ENCODE measurements at places on chromosomes 2 and 18.

- DNase-seq: no peak
Observed at GRCh38 chr18:62486290-62486964, 36.4 kb upstream of the ZCCHC2 start.

DNA sequence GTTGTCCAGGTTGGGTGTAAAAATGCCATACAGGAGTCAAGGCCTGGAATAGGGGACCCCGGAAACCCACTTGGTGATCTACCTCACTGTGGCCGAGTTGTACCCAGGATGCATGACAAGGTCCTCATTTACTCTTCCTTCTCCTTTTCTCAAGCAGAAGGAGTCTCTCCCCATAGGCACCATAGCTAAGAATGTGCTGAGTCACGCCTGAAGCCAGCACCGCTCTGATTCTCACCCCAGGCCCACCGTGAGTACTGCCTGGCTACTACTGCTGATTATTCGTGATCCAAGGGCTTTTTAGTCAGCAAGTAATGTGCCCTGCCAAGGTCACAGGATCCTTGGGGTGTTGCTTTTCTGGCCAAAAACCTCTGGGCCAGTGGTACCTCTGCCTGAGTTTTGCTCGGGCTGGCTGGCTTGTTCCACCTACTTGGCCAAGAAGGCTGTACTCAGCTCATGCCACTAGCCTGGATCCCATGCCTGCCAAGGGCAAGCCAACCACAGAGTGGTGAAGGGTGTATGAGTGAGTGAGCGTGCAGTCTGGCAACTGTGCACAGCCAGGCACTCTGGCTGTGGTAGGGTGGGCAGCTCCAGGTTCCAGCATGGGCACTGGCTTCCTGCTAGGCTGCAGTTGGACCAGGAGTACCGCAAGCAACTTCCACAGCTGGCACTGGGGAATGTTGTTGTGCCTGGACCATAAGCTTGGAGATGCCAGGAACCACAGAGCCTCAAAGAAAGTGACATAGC is 650.1 kb upstream of the VRK2 start:
- no peak for DNase-seq

DNA sequence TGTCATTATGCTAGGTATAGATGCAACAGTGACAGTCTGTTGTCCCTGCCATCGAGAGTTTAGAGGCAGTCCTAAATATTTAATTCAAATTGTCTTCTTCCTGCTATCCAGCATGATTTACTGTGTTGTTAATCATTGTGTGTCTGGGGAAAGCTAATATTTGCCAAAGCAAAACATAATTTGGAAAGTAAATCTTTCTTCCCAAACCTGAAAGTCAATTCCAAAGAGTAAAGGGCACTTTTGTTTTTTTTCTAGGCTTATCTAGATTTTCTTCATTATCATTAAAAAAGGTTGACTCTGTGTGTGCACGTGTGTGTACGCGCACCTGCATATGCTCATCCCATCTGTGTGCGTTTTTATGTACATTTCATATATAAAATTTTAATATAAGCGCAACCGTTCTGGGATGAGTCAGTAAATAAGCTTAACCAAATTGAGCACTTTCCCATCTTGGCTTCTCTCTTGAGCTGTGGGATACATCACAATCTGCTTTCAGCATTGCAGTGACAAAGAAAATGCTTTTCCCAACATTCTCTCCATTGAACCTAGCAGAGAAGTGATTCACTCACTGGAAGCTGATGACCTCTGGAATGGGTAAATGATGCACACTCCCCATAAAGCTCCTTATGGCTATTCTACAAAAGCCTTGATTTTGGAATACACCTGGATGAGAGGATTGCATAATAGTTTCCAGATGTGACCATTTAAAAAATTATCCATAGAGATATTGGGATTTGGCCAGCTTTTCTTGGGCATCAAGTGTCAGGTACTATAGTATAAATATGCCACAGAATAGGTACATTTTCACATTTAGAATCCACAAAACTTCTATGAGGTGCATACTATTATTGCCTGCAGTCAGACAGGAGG is 488.4 kb downstream of the ADCYAP1 start:
- DNase-seq: no peak

- no peak for DNase-seq
Observed at GRCh38 chr2:32278478-32278853, 762 bp downstream of the YIPF4 start.

DNA sequence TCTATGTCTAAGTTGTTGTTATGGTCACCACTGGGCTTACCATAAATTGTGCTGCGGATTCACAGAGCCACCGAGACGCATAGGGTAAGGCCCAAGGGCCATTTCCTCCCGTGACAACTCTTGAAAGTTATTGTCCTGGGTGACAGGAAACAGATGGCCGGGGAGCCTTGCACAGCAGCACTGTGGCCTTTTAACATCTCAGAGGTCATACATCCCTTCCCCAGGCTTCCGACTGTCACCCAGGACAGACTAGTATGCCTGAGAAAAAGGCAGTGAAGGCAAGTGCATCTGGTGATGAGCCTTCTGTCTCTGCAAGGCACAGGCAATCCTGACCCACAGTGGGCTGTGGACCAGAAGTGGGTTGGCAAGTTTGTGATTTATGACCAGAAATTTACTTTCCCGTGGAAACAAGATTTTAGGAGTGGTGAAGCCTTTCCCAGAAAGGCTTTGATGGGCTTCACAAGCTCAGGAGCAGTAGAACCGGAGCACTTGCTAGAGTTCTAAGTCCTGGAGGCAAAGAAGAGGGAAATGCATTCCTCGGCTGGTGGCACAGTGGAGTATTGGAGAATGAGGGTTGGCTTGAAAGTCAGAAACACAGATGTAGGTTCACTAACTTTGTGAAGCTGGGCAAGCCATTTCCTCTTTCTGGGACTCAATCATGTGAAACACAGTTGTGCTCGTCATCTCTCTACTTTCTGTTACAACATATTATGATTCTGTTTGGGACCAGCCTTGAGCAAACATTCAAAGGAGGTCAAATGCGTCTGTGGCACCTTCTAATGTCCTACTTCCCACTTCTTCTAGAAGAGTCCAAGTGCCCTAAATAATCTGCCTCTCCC is 2.0 kb upstream of the CAPN14 start:
- no peak for DNase-seq

- DNase-seq: no peak
Observed at GRCh38 chr18:24964216-24964615, 387.8 kb downstream of the ZNF521 start.

- no peak for DNase-seq
Observed at GRCh38 chr2:181457741-181458425, 697 bp downstream of the ITGA4 start.

DNA sequence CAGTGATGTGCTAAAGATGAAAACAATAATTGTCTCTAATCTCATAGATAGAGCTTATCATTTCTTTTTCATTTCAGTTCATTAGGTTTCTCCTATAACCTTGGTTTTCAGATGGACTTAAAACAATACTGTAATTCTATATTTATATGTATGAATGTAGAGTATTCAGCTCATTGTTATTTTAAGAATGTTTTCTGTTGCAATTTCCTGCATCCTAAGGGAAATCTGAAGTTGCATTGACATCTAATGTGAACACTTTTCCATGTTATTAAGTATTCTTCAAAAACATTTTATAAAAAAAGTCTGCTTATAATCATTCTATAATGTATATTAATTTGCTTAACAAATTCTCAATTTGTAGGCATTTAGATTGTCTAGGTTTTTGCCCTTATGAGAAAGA is 288.9 kb downstream of the XIRP2 start:
- DNase-seq: no peak

- DNase-seq: no peak
Observed at GRCh38 chr2:96522304-96523203, 14.0 kb upstream of the ARID5A start.

DNA sequence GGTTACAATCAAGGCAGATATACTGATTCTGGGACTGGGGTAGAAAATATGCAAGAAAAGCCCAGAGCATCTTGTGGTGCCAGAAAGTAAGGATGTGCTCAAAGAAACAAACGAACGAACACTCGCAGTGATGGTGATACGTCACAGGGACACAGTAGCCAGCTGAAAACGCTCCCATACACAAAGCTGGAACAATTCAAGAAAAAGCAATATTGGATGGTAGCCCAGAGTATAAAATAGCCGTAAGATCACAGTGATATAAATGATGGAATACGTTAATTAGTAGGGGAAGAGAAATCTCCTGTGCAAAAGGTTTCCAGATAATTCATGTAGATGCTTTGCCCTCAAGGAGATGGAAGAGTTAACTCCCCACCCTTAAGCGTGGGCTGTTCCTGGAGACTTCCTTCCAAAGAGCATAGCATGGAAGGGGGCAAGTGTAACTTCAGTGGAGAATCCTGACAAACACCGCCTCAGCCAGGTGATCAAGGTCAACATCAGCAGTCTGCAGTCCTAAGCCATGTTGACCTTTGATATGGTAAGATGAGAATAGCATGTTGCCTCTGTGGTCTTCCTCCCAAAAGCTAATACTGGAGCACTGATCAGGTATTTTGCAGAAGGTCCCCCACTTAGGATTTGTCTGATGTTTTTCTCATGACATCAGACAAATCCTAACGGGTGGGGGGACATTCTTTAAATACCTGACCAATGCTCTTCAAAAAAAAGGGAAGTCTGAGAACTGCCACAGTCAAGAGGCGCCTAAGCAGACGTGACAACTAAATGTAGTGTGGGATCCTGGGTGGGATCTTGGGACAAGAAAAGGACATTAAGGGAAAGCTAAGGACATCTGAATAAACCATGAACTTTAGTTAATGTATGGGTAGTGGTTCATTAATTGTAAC is 99.0 kb downstream of the NCK2 start:
- no peak for DNase-seq

- DNase-seq: no peak
Observed at GRCh38 chr2:146939991-146940685, 904.7 kb upstream of the ACVR2A start.

- DNase-seq: peak; percentile 74
Observed at GRCh38 chr18:12702221-12703095, at the start of the genes CEP76 and PSMG2. TSS of gene CEP76 (minus strand) at chr18:12702723. CDS start at chr18:12702548, 175 bp downstream. TSS of gene PSMG2 (plus strand) at chr18:12703042. CDS start at chr18:12703108, 66 bp downstream.

- no peak for DNase-seq
Observed at GRCh38 chr2:45494275-45494977, 116.6 kb downstream of the SRBD1 start.

- DNase-seq: no peak
Observed at GRCh38 chr18:52749542-52749941, 409.5 kb downstream of the DCC start.

GRCh38 chr2:39922679-39923405 is 143.8 kb upstream of the THUMPD2 start:
- no peak for DNase-seq

GRCh38 chr2:113711851-113712250 is 44.6 kb downstream of the SLC35F5 start:
- no peak for DNase-seq

- no peak for DNase-seq
Observed at GRCh38 chr18:26301681-26302080, 75.4 kb downstream of the TAF4B start.

- no peak for DNase-seq
Observed at GRCh38 chr18:13107074-13107473, 111.5 kb upstream of the LDLRAD4 start.

- no peak for DNase-seq
Observed at GRCh38 chr2:20247084-20247483, 22.2 kb upstream of the SDC1 start.

DNA sequence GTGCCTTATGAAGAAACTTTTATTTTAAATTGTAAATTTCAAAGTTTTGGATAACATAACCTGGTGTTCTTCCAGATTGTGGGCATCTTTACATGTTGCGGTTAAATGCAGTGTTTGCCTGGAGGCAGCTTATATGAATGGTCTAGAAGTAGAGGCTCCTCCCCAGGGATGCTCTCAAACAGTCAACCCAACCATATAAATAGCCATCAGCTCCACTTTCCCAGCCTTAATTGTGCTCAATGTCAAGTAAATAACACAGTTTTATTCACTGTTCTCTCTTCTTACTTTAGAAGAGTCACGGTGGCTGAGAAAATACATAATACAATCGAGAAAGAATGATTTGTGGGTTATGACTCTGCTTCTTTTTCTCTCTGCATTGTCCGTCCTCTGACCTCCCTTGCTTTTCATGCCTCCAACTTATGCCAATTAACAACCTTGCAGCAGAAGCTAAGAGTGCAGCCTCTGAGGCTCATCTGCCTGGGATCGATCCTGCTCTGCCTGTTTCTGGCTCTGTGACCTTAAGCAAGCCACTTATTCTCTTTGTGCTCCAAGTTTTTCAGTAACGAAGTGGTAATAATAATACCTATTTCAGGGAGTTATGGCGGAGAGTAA is 100.3 kb downstream of the DAW1 start:
- DNase-seq: no peak

DNA sequence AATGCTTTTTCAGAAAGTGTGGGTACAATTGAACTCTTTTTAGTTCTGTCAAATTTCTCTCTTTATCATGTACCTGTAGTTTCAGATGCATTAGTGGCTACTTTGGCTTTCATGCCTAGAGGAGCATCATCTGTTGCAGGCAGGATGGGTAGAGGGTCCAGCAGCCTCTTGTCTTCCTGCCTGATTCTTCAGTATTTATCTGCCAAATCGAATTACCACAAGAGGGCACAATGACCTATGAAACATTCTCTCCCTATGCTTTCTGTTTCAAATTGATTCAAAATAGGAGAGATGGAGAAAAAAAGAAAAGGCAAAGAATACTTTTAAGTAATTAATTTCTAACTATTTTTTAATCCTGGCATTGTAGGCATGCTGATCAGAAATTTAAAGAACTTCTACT is 477.2 kb downstream of the TRIB2 start:
- DNase-seq: no peak
